ENCODE measurements at places on chromosomes 5 and 9. TPM values are rescaled to one million over a fixed set of nuclear protein-coding genes. Genes with fewer than 3 reads are reported as not detected.

GRCh38 chr5:94498199-94498598 lies 120.2 kb downstream of the KIAA0825 start:
- DNase-seq, result no peak

DNA sequence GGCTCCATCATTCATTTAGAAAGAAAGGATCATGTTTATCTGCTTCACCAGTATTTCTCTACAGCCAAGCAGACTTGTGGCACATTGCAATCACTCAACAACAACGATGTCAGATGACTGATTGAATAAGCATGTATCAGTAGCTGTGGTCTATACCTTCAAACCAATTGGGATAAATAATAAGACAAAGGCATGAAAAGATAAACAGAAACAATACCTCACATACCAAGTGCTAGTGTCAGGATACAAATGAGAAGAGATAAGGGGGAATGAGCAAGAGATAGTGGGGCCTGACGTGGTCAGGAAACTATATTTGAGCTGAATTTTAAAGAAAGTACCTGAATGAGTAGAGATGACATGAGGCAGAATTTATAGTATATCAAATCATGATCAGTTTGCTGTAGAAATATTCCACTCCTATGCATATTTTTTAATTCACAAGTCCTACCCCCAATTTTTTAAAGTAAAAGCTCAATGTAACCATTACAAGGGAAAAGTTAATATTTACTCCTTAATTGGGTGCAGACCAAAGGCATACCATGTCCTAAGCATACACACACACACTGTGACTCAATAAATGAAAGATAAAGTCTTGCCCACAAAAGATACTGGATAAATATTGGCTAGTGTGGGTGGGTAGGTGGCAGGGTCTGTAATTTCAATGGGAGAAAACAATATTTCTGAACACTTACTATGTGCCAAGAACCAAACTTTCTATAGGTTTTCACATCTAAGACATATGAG lies 284.5 kb downstream of the SPOCK1 start:
- DNase-seq, result no peak

DNA sequence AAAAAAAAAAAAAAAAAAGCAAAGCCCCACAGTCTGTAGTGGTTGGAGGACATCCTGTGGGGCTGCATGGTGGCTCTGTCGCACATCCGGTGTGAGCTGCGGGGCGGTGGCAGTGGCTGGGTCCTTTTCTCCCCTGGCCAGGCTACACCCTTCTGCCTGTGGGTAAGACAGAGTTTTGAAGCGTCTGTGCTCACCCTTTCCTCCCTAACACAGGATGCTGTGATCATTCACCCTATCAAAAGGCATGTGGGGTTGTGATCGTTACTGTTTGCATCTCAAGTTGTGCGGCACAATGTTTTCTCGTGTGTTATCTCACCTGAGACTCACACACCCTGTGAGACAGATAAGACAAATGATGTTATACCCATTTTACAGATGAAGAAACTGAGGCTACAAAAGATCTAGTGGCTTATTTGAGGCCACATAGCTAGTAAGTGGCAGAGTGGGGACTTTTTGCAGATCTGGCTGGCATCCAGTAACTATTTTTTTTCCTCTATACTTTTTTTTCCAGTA lies 17.5 kb downstream of the IRF1 start:
- DNase-seq, result peak; percentile 82

DNA sequence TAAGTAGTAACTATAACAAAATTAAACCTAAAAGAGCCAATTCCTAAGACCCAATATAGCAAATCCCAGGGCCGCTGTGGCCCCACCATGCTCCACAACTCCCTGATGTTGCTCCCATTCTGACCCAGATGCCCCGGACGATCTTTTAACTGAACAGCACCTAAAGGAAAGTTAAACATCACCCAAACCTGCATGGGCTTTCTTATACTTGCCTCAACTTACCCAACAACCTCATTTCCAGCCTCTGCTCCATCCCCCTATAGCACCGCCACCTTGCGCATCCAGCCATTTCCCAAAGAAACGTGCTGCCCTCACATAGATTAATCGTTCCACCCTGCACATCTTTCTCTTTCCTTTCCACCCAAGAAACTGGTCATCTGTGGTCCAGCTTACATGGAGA lies 54.6 kb downstream of the ZNF354C start:
- DNase-seq, result no peak

GRCh38 chr9:106862110-106862820 lies 701 bp upstream of the ZNF462 start:
- DNase-seq, result no peak

- DNase-seq, result peak; percentile 76
Observed at GRCh38 chr5:82356808-82357671, 78.9 kb upstream of the RPS23 start.

DNA sequence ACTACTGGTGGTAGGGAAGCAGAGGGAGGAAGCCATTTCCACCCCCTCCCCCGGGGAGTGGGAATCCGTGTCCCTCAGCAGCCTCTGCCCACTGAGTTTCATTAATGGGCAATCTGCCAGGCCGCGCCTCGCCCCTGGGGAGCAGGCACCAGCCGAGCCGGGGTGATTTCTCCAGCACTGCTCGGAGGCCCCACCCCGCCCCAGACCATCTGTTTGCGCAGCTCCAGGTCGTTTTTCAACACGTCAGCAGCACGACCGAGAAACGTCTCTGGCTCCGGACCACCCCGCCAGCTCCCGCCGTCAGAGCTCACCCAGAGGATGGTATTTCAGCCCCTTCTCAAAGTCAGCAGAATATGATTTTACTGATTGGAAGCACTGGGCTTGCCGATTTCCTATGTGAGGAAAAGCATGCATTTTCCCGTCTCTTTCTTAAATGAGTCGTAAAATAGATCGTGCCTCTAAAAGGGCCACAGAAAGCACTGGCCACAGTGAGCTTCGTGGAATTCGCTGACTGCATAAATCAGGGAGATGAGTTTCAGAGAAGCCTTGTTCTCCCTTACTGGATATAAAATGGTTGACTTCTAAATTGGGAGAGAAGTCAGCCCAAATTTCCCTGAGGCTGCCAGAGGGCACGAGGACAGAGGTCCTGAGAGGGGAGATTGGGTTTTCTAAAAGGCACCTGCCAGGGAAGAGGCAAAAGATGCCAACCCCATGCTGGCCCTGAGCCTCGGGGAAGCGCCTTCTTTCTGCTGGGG lies 47.0 kb downstream of the OLFM1 start:
- DNase-seq, result no peak

GRCh38 chr9:86856259-86856658 lies 91.0 kb downstream of the GAS1 start:
- DNase-seq, result no peak

- DNase-seq, result no peak
Observed at GRCh38 chr5:72226950-72227349, 93.1 kb downstream of the MRPS27 start.

DNA sequence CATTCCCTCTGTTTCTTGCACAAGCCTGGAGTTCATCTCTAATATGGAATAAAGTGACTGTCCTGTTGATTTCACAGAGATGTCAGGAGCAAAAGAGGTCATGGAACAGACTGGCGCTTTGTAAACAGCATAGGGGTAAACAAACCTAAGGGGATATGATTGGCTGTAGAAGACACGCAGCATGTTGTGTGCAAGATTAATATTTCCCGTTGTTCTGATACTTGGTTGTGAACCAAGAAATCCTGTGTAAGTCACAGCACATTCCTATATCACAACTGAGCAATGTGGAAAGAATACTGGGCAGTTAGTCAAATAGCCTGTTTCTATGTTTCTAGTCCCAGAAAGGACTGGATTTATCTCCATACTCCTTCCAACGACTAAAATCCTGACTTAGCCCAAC lies 3.2 kb downstream of the ADAMTS12 start:
- no peak for DNase-seq

DNA sequence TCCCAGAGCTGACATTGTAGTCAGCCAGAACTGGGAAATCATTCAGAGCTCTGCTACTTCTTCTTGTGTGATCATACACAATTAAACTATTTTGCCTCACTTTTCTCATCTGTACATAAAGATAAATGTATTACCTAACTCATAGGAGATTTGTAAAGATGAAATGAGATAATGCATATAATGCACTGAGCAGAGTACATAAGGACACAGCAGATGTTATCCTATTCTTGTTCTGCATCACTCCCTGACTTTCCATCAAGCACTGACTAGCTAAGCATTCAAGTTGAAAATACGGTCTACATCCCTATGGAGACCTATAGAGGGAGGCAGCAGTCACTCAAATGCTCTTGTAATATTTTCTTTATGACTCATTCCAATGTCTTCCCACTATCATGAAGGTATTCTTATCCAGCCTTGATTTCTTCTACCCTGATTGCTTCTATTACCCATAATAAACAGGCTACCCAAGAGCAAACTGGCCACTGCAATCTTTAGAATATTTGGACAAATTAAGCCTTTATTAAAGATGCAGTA lies 16.3 kb upstream of the PRR16 start:
- no peak for DNase-seq

DNA sequence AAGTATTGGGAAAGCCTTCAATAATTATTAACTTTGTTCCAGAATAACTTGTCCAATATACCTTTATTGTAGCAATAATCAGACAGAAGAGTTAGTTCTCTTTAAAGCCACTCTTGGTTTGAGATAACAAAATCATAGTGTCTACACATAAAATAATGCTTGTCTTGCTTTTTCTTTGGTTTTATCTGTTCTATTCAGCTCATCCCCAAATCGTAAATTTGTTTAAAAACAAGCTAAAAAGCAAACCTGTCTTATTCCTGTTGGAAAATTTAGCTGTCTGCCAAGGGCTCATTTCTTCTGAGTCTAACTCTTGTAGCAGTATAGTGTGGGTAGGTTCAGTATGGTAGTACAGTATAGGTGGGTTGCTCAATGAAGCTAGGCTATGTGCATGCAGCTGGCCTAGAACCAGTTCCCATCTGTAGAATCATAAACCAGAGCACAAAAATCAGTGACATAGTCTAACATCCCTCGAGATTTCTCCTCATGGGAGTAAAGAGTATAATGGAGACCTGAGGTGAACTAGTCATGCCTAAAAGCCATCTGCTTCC lies 17.9 kb upstream of the APBA1 start:
- no peak for DNase-seq

DNA sequence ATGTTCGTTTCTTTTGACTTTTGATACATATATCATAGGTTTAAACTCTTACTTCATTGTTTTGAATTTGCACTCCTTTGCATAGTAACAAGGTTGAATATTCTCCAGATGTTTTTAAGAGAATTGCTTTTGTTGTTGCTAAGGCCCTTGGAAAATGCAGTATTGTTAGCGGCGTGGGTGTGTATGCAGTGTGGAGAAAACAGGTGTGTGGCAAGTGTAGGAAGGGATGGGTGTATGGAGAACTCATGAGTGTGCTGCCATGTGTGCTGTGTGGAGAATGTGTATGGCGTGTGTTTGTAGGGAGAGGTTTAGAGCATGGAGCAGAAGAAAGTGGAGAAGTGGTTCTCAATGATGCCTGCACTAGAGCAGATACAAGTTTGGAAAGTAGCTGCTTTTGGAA lies 87.3 kb downstream of the WWC1 start:
- DNase-seq, result no peak

- peak; percentile 79 for DNase-seq
Observed at GRCh38 chr5:157603333-157604190, 28.0 kb upstream of the ADAM19 start.

DNA sequence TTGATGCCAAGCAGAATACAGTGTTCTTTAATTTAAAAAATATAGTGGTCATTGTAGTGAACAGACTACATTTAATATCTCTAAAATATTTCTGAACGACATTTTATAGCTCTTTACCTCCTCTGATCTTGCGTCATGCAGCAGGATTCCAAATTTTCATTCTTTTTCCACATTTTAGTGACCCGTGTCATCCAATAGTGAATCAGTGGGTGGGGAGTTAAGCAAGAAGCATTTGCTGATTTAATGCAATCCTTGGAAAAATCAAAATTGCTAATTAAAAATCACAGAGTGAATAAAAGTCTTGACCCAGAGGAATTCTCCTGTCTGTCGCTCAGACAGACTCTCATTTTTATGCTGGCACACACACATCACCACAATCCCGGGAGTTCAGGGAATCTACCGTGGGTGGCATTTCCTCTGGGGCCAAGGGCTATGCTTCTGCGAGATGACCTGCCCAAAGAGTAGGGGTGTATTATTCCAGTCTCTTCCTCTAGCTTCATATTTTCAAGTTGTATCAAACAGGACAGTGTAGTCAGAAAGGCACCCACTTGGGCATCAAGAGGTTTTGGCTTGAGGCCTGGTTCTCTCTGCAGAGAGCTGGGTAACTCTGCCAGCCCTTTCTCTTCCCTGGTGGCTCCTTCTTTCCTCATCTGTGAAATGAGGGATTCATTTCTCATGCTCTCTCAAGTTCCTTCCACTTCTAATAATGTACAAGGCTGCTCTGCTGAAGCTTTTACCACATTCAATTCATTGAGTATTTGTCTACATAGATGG lies 24.8 kb upstream of the OTP start:
- no peak for DNase-seq

DNA sequence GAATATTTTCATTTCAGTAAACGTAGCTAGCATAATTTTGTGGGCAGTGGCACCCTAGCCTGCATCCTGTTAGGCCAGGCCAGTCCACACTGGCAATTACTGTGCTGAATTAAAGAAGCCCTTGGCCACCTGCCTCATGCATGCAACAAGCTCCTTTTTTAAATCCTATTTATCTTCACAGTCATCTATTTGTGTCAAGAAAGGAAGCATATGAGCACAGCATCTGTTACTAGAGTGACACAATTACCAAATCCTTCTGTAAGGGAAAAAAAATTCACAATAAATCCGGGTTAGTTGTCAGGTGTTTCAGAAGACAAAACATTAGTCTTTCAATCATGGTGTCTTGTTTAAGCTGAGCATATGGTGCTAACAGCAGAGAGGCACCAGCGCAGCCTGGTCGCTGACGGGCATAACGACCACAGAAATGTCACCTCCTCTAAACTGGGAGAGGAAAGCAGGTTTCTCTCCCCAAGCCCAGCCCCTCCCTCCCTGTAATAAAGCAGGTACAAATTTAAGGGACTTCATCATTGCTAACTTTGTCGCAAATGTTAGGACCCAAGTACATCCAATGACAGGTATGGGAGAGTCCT lies 520.6 kb downstream of the CTNND2 start:
- DNase-seq, result no peak

- no peak for DNase-seq
Observed at GRCh38 chr5:89255845-89256463, 373.0 kb upstream of the MEF2C start.

GRCh38 chr5:136655468-136655867 lies 290.1 kb upstream of the TRPC7 start:
- DNase-seq, result no peak

GRCh38 chr9:85443190-85443598 lies 298.6 kb downstream of the AGTPBP1 start:
- DNase-seq, result no peak

- no peak for DNase-seq
Observed at GRCh38 chr5:145062280-145063062, 772.7 kb downstream of the PRELID2 start.

Gene PCDHA9
- total RNA-seq, result not detected

Gene SMC2
- 55.0 TPM for total RNA-seq

Gene ZFAND5
- 117 TPM for total RNA-seq

Gene TLR4
- 0.05 TPM for total RNA-seq

Gene CARTPT
- not detected for total RNA-seq

Gene LHX6
- total RNA-seq, result 0.29 TPM

Gene SH2D3C
- total RNA-seq, result 59.5 TPM

Gene NOTCH1
- 71.6 TPM for total RNA-seq

Gene SLC9A3
- 1.8 TPM for total RNA-seq

Gene PHAX
- 40.0 TPM for total RNA-seq

Gene CDH6
- not detected for total RNA-seq

Gene ANGPTL2
- not detected for total RNA-seq

Gene WNT8A
- total RNA-seq, result not detected

Gene ACOT12
- total RNA-seq, result not detected

Gene FREM1
- total RNA-seq, result not detected

Gene MAP1B
- total RNA-seq, result 5.5 TPM

Gene LHX3
- total RNA-seq, result not detected
